AG08396 (cell line): ENCODE measurements at places on chromosomes 16 and 17.

- DNase-seq, result no peak
Measured at GRCh38 chr16:14499110-14499509, 130.9 kb downstream of the PARN start.

DNA sequence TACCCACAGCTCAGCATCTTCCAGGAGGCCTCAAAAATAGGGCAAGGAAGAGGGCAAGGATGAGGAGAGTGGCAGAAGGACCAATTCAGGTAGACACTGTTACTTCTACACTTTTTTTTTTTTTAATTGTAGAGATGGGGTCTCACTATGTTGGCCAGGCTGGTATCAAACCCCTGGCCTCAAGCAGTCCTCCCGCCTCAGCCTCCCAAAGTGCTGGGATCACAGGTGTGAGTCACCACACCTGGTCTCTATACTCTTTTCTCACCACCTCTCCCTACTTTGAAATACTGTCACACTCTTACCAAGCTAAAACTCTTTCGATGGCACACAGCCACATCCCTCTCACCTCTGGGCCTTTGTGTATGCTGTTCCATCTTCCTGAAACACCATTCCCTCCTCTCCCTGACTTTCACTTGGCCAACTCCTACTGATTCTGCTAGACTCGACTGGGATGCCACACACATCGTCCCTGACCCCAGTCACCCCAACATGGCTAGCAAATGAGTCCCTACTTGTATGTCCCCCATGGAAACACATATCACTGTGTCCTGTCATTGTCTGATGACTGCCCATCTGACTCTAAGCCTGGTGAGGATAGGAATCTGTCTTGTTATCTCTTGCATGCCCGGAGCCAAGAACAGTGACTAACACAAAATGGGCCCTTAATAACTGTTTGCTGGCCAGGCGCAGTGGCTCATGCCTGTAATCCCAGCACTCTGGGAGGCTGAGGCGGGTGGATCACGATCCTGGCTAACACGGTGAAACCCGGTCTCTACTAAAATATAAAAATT, 7.2 kb upstream of the SLC43A2 start:
- DNase-seq, result no peak

- no peak for DNase-seq
Measured at GRCh38 chr16:69474408-69474807, 50.0 kb downstream of the CYB5B start.

DNA sequence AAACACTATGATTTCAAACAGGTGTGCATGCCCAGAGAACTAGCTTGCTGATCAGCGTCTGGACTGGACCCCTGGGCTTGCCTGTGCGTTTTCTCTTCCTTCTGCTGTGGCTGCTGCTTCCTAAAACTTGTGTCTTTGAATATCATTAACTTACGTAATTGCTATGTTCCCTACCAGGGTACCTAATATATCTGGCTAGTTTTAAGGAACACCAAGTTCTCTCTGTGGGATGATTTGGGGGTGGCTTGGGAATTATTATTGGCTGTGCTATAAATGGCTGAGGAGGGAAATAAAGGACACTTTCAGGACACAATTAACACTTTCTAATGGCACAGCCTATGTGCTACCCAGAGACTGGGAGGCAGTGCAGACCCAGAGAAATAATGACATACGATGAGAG, 606.0 kb upstream of the RBFOX1 start:
- no peak for DNase-seq

GRCh38 chr16:81608523-81609209, 164.1 kb downstream of the CMIP start:
- DNase-seq, result peak; percentile 71

GRCh38 chr17:10875430-10875851, 37.6 kb upstream of the PIRT start:
- no peak for DNase-seq
